ENCODE measurements at places on chromosomes 11 and 22.
A peak's percentile ranks its signal among the peaks of the same experiment; 100 is the strongest.

DNA sequence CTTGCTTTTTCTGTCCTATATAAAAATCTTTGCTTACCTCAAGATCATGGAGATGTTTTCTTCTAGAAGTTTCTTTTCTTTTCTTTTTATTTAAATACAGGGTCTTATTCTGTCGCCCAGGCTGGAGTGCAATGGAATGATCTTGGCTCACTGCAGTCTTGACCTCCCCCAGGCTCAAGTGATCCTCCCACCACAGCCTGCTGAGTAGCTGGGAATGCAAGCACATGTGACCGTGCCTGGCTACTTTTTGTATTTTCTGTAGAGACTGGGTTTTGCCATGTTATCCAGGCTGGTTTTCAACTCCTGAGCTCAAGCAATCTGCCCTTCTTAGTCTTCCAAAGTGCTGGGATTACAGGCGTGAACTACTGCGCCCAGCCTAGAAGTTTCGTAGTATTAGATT is 45.3 kb downstream of the USP35 start:
- DNase-seq = no peak

GRCh38 chr11:1224111-1224490 is 1.2 kb downstream of the MUC5B start:
- DNase-seq = no peak

GRCh38 chr11:130458410-130458729 is 9.9 kb downstream of the ADAMTS15 start:
- DNase-seq = no peak

DNA sequence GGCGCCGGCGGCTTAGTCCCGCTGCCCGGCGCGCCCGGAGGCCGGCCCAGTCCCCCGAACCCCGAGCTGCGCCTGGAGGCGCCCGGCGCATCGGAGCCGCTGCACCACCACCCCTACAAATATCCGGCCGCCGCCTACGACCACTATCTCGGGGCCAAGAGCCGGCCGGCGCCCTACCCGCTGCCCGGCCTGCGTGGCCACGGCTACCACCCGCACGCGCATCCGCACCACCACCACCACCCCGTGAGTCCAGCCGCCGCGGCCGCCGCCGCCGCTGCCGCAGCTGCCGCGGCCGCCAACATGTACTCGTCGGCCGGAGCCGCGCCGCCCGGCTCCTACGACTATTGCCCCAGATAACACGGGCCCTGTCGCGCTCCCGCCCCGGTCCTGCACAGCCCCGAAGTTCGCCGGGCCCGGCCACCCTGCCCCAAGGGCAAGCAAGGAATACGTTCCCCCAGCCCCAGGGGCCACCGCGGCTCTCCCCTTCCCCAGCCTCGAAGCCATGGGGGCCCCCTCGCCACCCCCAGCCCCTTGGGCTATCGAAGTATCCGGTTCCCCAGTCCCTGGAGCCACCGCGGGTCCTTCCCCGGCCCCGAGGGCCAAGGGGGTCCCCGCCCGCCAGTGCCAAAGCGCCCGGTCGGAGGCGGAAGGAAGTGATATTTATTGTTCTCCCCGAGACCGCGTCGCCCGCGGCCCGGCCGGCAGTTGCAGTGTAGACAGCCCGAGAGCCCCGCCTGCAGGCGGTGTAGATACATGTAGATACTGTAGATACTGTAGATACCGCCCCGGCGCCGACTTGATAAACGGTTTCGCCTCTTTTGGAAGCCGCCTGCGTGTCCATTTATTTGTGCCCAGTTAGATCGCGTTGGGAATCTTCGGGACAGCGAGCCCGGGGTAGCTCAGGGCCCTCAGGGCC is 6.2 kb downstream of the TBX1 start:
- peak; percentile 69 for DNase-seq

DNA sequence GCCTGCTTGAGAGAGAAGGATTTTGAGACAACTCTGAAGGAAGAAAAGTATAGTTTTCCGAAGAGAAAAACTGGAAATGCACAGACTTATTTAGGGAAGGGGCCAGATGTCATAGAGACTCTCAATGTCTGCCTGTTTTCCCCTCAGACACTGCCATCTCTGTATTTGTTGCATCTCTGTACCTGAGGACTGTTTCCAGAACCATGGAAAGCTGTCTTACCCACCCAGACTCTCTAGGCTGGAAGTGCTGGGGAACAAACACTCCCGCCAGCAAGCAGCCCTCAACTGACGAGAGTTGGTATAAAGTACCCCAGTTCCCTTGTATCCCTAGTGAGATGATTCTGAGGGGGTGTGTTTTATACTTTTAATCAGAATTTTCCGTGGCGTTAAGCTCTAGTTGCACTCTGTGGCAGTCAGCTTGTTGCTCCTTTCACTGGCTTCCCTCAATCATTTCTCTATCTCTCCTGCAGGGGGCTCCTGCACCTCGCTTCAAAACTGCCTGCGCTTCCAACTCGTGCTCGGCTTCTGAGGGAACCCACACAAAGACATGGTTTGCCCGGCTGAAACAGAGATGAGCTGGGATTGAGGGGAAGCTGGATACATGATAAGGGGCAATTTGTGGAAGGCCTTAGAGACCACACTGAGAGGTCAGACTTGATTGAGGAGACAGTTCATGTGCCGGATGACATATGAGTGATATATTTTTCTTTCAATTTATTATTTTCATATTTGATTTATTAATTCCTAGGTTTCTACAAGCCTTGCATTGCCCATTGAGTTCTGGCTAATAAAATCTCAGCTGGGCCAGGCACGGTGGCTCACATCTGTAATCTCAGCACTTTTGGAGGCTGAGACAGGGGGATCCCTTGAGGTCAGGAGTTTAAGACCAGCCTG is 36.9 kb upstream of the CLPB start:
- peak; percentile 73 for DNase-seq

- peak; percentile 92 for DNase-seq
Measured at GRCh38 chr22:24433828-24434470, 6.5 kb downstream of the ADORA2A start.

GRCh38 chr11:106695506-106695905 is 322.8 kb downstream of the GUCY1A2 start:
- no peak for DNase-seq

DNA sequence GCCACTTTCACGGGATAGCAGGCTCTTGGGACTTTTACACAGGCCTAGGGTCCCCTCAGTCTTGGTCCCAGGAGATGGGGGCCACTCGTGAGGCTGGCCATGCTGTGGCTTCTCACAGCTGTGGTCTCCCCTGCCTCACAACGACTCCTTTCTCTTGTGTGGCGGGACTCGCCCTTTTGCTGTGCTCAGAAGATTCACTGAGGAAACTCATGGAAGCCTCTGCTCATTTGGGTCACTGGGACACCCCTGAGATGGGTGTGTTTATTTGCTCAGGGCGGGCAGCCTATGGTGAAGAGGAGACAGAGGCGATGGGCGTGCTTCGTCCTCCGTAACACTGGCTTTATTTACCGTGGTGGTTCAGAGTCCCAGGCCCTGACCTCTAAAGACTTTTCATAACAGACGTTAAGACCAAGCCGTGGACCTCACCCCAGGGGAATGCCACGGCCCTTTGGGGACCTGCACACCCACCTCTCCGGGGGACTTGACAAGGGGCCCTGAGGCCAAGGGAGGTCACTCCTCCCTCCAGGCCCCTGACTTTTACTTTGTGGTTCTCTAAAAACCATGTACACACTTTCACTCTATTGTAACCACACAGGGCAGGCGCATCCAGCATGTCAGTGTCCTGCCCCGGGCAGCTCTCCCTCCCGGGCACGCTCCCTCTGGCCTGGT is 15.5 kb downstream of the TEF start:
- DNase-seq = no peak

DNA sequence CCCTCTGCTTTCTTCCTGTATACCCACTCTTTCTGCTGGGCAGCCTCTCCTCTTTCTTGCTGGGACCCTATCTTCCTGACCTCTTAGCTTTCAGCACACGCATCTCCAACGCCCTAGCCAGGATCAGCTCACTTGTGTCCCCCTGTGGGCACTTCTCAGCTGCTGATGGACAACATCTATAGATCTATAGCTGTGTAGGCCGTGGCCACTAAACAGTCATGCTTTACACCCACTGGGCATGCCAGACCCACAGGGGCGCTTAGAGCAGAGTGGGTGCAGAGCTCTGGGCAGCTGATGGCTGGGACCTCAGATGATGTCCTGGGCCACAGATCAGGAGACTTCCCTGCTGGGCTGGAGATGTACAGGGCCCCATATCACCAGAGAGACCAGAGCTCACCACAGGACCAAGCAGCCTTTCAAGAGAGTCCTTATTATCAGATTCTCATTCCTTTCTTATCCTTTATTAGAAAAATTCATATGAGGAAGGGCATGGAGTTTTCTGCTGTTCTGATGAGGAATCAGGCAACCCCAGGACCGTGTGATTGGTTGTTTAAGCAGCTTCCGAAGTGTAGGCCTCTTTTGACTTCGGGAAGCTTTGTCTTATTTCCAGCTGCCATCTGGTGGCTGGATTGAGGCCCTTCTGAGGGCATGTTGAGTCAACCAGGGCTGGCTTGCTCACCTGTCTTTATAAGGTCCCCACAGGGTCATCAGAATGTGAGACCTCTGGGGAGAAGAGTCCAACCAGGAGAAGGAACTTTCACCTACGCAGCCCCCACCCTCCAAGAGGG is 60.5 kb downstream of the OSBP2 start:
- peak; percentile 85 for DNase-seq

DNA sequence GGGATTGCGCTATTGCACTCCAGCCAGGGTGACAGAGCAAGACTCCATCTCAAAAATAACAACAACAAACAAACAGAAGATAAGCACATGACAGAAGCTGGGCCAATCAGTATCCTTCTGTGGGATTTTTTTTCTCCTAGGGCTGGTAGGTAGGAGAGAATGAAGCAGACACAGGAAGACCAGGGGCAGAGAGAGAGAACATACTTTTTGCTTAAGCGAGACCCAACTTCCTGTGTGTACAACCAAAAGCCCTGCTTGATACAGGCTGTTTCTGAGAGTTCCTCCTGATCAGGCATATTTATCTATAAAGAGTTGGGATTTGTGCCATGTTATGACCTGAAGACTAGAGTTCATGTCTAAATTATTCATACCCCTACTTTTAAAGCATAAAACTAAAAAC is 12.4 kb upstream of the PLEKHB1 start:
- no peak for DNase-seq

DNA sequence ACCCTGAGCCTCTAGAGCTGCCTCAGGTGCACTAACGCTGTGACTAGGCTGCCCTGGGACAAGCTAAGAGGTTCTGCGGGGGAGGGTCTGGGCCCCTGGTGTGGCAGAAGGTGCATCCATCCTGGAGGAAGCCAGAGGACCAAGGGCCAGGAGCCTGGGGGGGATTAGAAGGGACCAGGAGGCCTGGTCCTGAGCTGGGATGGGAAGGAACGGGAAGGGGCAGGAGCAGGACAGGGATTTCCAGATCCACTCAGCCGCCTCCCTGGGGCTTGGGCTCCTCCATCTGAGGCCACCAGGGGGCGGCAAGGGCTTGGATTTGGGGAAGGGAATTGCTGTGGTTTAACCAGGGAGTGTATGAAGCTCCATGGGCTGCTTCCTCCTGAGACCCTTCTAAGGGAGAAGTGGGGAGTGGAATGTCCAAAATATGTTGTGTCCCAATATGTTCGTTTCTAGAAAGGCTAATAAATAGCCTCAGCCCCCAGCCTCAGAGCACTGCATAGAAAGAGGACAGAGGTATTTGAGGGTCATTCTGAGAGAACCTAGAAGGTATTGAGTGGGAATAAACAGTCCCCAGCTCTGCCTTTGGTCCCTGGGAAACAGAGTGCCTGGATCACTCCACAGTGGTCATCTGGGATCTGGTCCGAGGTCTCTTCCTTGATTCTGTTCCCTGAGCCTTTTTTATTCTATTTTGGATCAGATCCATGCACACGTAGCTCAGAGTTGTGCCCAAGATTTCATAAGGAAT is 17.4 kb upstream of the PRAME start:
- DNase-seq = peak; percentile 31
